Stimulated activated CD8-positive, alpha-beta memory T cell treated with anti-CD3 and anti-CD28 coated beads, Interleukin-12 subunit alpha, Interleukin-12 subunit beta, amount 100 ng/mL, for 4 hours (primary cell): ENCODE measurements at places on chromosomes 6 and 20.

- DNase-seq, result no peak
Observed at GRCh38 chr20:56956534-56956933, 309.9 kb downstream of the BMP7 start.

GRCh38 chr6:7249946-7250643 is 62.9 kb downstream of the SSR1 start:
- no peak for DNase-seq

GRCh38 chr20:49417843-49418555 is 64.5 kb downstream of the KCNB1 start:
- no peak for DNase-seq

GRCh38 chr6:43024436-43024835 is 3.0 kb downstream of the RRP36 start:
- no peak for DNase-seq

DNA sequence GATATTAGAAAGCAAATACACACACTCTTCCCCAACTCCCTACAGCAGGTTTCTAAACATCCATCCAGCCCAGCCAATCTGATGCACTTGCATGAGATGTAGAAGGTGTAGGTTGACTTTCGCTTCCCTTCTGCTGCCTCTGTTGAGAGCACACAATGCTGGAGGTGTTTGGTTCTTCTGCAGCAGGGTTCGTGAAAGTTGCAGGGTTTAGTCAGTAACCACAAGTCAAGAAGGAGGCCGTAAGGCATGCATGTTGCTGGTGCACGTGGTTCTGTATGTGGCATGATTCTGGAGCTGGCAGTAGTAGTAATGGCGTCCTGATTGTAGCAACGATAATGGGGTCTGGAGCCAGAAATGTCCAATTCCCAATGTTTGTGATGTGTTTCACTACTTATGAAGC is 53.0 kb downstream of the DEK start:
- no peak for DNase-seq

GRCh38 chr6:128966934-128967333 is 84.0 kb downstream of the LAMA2 start:
- DNase-seq, result no peak

DNA sequence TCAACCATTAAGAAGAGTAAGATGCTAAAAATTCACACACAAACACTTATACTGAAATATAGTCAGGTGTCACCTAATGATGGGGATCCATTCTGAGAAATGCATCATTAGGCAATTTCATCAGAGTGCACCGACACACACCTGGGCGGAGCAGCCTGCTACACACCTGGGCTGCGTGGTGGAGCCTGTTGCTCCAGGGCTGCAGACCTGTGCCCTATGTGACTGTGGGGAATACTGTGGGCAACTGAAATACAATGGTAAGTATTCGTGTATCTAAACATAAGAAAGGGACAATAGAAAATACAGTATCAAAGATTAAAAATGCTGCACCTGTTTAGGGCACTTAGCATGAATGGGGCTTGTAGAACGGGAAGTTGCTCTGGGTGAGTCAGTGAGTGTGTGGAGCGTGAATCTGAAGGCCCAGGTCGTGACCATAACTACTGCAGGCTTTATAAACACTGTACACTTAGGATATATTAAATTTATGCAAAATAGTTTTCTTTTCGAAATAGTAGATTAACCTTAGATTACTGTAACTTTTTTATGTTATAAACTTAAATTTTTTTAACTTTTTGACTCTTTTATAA is 124.4 kb upstream of the AFDN start:
- DNase-seq, result no peak
